Right forelimb (tissue), 1 donor: ENCODE measurements at places on chromosomes 2 and 18.

GRCh38 chr2:109377976-109378375 is 235.8 kb downstream of the SEPTIN10 start:
- DNase-seq: no peak

- DNase-seq: no peak
Observed at GRCh38 chr2:106521016-106521415, 33.9 kb downstream of the CD8B2 start.

DNA sequence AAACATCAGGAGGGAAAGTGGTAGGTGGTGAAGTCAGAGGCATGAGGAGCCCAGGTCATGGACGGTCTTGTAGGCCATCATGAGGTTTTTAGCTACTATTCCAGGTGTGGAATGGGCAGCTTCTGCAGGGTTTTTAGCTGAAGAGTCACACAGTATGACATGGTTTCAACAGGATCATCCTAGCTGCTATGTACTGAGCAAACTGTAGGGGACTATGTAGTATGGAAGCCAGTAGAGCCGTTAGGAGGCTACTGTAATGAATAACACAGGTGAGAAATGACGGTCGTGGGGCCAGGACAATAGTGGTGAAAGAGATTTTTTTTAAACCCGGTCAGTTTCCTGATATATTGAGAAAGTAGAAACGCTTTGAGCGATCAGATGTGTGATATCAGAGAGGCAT is 167.6 kb upstream of the FN1 start:
- no peak for DNase-seq

DNA sequence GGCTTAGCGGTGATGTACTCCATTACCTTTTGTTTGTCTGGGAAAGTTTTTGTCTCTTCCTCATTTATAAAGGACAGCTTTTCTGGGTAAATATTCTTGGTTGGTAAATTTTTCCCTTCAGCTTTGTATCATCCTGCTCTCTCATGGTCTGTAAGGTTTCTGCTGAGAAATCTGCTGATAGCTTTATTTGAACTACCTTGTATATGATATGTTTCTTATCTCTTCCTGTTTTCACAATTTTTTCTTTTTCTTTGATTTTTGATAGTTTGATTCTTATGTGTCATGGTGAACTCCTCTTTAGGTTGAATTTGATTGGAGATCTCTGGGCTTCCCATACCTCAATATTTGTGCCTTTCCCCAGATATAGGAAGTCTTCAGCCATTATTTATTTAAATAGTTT is 44.7 kb downstream of the MSTN start:
- DNase-seq: no peak

DNA sequence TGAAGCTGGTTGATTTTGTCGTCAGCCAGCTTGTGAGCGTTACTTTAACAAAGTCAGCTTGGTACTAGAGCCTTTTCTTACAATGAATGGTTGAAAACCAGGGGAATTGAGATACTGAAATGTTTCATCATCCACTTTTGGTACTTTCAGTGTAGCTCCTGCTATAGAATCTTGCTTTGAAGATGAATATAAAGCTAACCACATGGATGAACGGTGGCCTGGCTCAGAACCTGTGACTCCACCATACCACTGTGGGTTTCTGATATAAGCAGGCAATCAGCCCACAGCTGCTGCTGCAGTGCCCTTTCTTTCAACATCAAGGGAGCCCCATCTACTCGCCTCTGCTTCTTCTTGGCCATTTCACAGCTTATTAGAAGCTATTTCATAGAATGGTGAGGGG is 53.2 kb upstream of the GPR45 start:
- no peak for DNase-seq

- DNase-seq: no peak
Observed at GRCh38 chr2:61493523-61493942, 22.6 kb upstream of the USP34 start.

DNA sequence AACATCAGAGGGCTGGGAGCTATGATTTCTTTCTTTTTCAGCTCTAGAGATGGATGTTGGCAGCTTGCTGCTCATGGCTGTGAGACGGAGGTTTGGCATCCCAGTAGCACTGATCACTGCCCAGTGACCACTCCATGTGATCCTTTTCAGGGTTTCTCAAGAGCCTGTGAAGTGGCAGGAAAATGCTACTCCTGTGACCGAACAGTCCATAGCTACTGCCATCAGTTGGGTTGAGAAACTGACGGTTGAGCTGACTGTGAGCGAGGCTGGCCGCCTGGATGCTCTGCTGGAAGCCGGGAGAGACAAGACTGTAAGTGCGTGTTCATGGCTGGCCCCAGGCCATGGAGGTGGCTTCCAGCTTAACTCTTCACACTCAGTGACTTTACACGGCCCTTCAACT is 34.2 kb downstream of the VWA3B start:
- no peak for DNase-seq

DNA sequence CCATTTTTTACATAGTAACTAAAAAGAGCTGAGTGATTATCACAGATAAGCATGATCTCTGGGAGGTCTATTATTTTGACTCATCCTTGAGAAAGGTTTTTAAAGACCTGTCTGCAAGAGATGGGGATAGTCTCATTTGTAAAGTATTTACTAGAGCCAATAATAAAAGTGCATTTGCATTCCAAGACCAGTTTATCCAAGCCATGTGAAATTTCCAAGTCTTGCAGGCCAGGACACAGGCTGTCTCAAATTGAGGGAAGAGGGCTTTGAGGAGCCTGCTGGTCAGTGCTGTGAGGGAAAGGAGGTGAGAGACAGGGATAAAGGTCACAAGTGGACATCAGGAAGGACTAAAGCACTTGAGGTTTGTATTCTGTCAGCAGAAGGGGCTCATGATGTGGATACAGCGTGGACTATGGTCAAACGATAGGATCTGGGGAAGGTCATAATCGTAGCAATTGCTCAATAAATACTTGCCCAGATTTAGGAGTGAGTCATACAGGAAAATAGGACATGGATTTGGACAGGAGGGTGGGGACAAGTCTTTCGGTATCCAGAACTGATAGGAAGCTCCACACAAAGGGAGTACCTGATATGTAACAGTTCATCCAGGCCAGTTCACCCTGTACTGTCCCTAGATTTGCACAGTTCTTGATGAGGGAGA is 6.6 kb upstream of the CDH2 start:
- DNase-seq: no peak

GRCh38 chr2:203897544-203897943 is 30.0 kb downstream of the CTLA4 start:
- no peak for DNase-seq

GRCh38 chr2:207311316-207312005 is 145.7 kb upstream of the KLF7 start:
- DNase-seq: no peak

DNA sequence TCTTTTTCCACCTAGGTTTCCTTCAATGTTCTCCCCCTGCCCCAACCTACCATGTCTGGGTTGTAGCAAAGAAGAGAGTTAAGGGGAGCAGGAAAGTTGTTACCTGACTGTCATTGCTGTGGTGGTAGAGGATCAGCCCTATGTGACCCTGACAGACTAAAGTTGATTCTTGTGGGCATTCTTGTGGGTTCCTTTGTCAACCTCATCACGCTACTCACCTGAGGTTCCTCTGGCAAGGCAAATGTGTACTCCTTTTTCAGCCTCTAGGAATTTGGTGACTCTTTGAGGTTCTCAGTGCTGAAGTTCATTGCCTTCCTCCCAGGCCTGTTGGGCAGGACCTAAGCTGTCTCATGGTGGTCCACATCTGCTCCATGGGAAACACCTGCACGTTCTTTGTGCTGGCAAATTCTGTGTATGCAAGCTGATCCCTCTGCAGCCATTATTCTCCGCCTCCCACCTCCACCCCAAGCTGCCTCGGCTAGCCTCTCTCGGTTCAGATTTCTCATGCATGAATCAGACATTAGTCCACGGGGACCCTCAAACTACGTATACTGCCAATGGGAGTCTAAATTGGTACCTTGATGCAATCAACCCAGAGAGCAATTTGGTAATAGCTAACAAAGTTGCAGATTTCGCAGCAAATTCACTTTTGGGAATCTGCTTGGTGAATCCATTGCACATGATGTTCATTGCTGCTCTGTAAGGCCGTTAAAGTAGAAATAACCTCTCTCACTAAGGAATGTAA is 1.5 kb upstream of the GMCL1 start:
- no peak for DNase-seq

- DNase-seq: no peak
Observed at GRCh38 chr2:1672738-1673137, 71.6 kb downstream of the PXDN start.
